ENCODE measurements at places on chromosomes 6 and 20. TPM values are rescaled to one million over a fixed set of nuclear protein-coding genes. Genes with fewer than 3 reads are reported as not detected.

The PSORS1C1 gene
- total RNA-seq, result not detected

The FAM83B gene
- total RNA-seq, result not detected

The FAM83C gene
- not detected for total RNA-seq

The COL21A1 gene
- 0.69 TPM for total RNA-seq

The CLVS2 gene
- 18.6 TPM for total RNA-seq

The TNFRSF6B gene
- not detected for total RNA-seq

The CLIC5 gene
- total RNA-seq, result not detected

The CASS4 gene
- not detected for total RNA-seq

The WFDC2 gene
- 4.8 TPM for total RNA-seq

The SAMD3 gene
- total RNA-seq, result 1.6 TPM

The SNHG17 gene
- 33.0 TPM for total RNA-seq

The BPHL gene
- 72.1 TPM for total RNA-seq

The CCN6 gene
- not detected for total RNA-seq

The BMP2 gene
- total RNA-seq, result 0.66 TPM

The FRK gene
- total RNA-seq, result 0.37 TPM

The STX11 gene
- not detected for total RNA-seq

The PTCHD4 gene
- 3.6 TPM for total RNA-seq

The DOK5 gene
- 30.8 TPM for total RNA-seq

The RAB22A gene
- total RNA-seq, result 9.5 TPM

The SLC17A2 gene
- total RNA-seq, result not detected

The GABRR2 gene
- total RNA-seq, result 0.49 TPM

The RFX6 gene
- not detected for total RNA-seq

The ATP6V1G2 gene
- 95.6 TPM for total RNA-seq

The DDAH2 gene
- total RNA-seq, result 266 TPM

The PRRT1 gene
- total RNA-seq, result 5.1 TPM

The HTR1E gene
- total RNA-seq, result 0.34 TPM

The RIPOR2 gene
- 82.2 TPM for total RNA-seq

The OPRM1 gene
- not detected for total RNA-seq

The WFDC10B gene
- total RNA-seq, result not detected

The MAN1A1 gene
- total RNA-seq, result 10.5 TPM

The LPA gene
- total RNA-seq, result 1.9 TPM

The SLC22A7 gene
- total RNA-seq, result 0.34 TPM

The MLN gene
- not detected for total RNA-seq

The HEY2 gene
- 2.1 TPM for total RNA-seq

The PRKN gene
- 7.0 TPM for total RNA-seq

The CCN2 gene
- total RNA-seq, result 1.2 TPM

The TMEM170B gene
- 11.0 TPM for total RNA-seq

The OPN5 gene
- total RNA-seq, result not detected

The PSMA7 gene
- 289 TPM for total RNA-seq

The EYS gene
- total RNA-seq, result 13.2 TPM

The BHLHE23 gene
- total RNA-seq, result 23.9 TPM

The STK35 gene
- total RNA-seq, result 17.4 TPM

The AURKA gene
- 12.4 TPM for total RNA-seq

The MAP7 gene
- 2.2 TPM for total RNA-seq

The PDYN gene
- total RNA-seq, result not detected

The CST2 gene
- total RNA-seq, result not detected

The CYB5R4 gene
- total RNA-seq, result 23.1 TPM

The LST1 gene
- not detected for total RNA-seq

The C6orf15 gene
- not detected for total RNA-seq

The ADAM33 gene
- 0.27 TPM for total RNA-seq

The TOX2 gene
- 11.0 TPM for total RNA-seq

The DEFB124 gene
- not detected for total RNA-seq

The LINC00237 gene
- total RNA-seq, result not detected

The RSPO3 gene
- total RNA-seq, result not detected

All from glutamatergic neuron (in vitro differentiated cells).